Stimulated activated CD8-positive, alpha-beta memory T cell treated with anti-CD3 and anti-CD28 coated beads, Interleukin-2, amount 100 ng/mL, for 1 hour (primary cell): ENCODE measurements at places on chromosomes 1 and 21.

- no peak for DNase-seq
Observed at GRCh38 chr1:38785285-38786039, 74.1 kb downstream of the RRAGC start.

DNA sequence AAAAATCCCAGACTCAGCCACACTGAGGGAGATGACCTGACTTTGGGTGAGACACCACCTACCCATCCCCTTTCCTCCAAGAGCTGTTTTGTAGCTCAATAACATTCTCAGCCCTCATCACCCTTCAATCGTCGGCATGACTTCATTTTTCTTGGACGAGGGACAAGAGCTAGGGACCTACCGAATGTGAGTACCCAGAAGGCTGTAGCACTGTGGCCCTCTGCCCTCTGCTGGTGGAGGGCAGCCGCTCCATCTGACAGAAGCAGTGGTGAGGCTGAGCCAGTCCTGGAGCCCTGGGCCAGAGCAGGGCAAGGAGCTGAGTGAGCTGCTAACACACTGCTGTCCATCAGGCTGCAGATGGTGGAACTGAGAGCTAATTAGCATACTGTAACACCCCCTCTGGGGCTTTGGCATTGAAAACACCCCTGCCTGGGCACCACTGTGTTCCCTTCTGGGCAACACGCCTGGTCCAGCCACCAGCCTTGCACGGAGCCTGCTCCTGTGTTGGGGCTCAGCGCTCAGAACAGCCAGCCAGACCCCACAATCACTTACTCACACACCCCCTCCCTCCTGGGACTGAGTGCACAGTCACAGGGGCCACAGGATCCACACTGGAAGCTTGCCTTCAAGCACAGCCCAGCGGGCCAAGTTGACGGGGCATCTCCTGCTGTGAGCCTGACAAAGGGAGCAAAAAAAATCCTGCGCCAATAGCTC lies 18.3 kb upstream of the ALPL start:
- DNase-seq: no peak

DNA sequence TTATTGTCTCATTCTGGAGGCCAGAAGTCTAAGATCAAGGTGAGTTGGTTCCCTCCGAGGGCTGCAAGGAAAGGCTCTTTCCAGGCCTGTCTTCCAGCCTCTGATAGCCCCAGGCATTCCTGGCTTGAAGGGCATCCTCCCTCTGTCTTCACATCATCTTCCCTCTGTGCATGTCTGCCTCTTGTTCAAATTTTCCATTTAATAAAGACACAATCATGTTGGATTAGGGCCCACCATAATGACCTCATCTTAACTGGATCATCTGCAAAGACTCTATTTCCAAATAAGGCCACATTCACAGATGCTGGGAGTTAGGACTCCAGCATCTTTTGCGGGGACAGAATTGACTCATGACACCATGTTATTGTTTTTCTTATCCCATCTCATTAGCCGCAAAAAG lies 24.5 kb downstream of the HUNK start:
- no peak for DNase-seq

GRCh38 chr1:168344517-168344916 lies 63.8 kb downstream of the TBX19 start:
- no peak for DNase-seq

- no peak for DNase-seq
Observed at GRCh38 chr21:39098696-39099200, 84.5 kb downstream of the PSMG1 start.

- DNase-seq: no peak
Observed at GRCh38 chr1:59126366-59126765, 170.5 kb upstream of the FGGY start.

- DNase-seq: no peak
Observed at GRCh38 chr1:240516069-240516468, 95.9 kb downstream of the GREM2 start.

- DNase-seq: no peak
Observed at GRCh38 chr1:62356257-62356835, 37.1 kb upstream of the KANK4 start.

GRCh38 chr1:238738892-238739291 lies 647.5 kb upstream of the CHRM3 start:
- DNase-seq: no peak

GRCh38 chr1:90048043-90048442 lies 53.1 kb downstream of the ZNF326 start:
- DNase-seq: no peak

DNA sequence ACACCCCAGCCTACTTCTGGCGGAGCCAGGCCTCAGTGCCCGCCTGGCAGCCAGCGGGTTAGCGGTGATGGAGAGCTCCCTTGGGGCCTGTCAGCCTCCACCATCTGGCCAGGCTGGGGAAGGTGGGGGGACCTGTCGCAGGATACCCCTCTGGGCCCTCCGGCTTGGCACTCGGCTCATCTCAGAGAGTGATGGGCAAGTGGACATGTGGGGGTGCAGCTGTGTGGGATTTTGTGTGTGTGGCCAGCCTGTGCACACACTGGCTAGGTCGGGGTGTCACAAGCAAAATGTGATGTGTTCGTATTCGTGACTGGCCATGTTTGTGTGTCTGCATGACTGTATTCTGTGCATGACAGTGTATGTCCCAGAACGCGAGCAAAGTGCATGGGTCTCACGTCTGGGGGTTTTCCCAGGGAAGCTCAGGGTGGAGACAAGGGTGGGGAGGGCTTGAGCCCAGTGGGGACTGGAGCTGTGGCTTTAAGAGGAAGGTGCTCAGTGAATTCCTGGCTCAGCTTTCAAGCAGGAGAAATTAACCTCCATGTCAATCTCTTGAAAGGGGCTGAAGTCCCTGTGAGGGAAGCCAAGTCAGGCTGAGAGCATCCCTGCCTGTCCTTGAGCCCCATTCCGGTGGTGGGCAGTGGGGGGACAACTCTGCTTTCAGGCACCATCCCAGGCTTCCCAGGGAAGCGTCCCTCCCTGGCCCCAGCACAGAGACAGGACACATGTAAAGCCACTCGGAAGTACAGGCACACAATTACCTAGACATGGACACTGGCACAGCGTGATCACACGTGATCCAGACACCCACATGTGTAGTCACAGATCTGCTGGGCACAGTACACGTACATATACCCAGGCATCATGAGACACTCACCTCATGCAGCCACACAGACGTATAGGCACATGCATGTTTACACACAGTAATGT lies 21.1 kb upstream of the ADGRB2 start:
- no peak for DNase-seq

GRCh38 chr1:209012443-209013196 lies 570.9 kb upstream of the CAMK1G start:
- no peak for DNase-seq

DNA sequence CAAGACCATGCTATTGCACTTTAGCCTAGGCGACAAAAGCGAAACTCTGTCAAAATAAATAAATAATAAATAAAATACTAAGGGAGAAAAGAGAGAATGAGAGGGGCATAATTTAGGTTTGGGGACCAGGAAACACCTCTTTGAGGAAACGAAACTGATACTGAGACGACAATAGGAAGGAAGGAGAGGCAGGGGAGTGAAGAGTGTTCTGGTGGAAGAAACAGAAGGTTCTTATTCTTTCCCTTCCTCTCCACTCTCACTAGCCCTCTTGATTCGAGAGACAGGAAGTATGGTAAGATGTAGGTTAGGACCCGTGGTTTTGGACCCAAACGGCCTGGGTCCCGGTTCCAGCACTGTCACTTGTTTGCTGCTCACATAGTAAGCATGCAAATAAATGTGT lies 1.6 kb upstream of the NKAIN1 start:
- no peak for DNase-seq

- DNase-seq: no peak
Observed at GRCh38 chr1:230493264-230493663, 67.1 kb upstream of the PGBD5 start.

DNA sequence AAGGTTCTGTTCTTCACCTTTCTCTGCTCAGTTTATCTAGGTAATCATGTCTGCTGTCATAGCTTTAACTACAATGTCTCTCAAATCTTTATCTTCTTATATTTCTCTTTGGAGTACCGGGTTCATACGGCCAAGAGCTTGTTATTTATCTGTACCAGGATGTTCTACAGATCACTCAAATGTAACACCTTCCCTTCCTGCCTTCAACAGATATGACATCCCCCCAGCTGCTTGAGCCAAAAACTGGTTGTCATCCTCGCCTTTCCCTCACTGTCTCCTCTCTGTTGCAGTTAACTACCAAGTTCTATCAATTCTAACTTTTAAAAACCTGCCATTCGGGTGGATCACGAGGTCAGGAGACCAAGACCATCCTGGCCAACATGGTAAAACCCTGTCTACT lies 148.9 kb downstream of the PHTF1 start:
- no peak for DNase-seq

- DNase-seq: no peak
Observed at GRCh38 chr1:235049217-235049616, 79.4 kb downstream of the TOMM20 start.

- no peak for DNase-seq
Observed at GRCh38 chr21:42850866-42851391, 28.4 kb downstream of the WDR4 start.

GRCh38 chr1:200907611-200908097 lies 13.0 kb downstream of the INAVA start:
- no peak for DNase-seq

GRCh38 chr1:220013497-220013896 lies 32.8 kb downstream of the EPRS1 start:
- DNase-seq: no peak

DNA sequence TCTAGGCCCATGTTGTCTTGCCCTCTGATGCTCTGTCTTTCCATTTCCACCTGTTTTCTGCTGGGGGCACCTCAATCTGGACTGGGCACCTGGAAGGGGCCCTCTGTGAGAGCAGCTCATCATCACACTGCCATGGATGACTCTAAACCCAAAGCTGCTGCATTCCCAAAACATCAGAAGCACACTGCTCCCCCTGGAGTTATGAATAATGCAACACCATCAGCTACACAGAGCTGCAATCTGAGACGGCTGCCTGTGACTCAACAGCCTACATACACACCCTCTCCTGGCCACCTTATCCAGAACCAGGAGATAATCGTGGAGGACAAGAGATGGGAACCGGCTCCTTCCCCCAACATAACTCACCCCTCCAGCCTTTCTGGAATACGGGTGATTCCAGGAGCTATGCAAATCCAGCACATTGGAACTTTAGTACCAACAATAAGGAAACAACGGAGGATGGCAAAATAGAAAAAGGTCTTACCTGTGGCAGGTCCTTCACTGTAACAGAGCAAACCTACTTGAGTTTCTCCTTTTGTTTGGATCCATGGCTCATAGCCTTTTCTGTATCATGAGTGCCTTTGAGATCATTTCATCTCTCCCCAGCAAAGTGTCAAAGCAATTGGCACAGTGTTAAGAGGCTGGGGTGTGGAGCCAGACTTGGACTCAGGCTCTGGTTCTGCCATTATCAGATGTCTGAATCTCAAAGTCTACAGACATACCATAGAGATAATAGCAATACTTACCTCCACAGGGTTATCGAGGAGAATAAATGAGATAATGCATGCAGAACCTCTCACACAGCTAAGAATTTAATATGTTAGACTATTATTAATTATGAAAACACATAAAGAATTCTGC lies 29.3 kb downstream of the AK2 start:
- no peak for DNase-seq

GRCh38 chr1:18681423-18681835 lies 50.8 kb downstream of the PAX7 start:
- DNase-seq: no peak

GRCh38 chr1:157504646-157505045 lies 47.7 kb downstream of the FCRL5 start:
- DNase-seq: no peak

GRCh38 chr1:228772516-228773212 lies 37.4 kb downstream of the RHOU start:
- no peak for DNase-seq

- no peak for DNase-seq
Observed at GRCh38 chr1:5934058-5934884, 58.0 kb downstream of the NPHP4 start.

DNA sequence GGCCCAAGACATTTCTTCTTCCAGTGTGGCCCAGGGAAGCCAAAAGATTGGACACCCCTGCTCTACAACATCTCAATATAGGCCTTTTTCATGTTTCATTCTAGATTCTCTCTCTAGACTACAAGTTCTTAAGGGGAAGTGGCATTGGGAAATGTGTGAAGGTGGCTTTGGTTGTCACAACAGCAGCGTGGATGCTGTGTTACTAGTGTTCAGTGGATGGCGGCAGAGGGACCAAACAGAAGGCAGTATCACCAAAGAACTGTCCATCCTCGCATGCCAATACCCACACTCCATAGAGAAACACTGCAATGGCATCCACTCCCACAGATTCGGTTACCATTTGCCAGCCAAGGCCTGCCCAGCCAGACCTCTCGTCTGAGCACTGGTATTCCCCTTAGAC lies 24.3 kb upstream of the IFNAR2 start:
- no peak for DNase-seq

DNA sequence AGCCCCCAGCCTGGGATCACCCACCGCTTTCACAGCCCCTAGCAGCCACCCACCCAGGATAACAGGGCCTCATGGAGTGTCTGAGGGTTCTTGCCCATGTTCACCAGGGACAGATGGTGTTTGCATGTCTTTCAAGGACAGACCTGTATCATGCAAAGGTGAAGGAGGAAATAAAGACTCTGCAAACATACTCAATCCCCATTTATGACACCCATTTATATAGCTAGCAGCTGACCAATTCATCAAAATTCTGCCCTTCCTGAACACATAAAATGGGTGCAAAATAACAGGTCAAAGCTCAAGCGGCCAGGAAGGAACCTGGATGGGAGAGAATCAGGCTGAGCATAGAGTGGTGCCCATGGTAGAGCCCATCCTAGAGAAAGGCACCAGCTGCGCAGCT lies 32.8 kb upstream of the LYPD8 start:
- DNase-seq: no peak

DNA sequence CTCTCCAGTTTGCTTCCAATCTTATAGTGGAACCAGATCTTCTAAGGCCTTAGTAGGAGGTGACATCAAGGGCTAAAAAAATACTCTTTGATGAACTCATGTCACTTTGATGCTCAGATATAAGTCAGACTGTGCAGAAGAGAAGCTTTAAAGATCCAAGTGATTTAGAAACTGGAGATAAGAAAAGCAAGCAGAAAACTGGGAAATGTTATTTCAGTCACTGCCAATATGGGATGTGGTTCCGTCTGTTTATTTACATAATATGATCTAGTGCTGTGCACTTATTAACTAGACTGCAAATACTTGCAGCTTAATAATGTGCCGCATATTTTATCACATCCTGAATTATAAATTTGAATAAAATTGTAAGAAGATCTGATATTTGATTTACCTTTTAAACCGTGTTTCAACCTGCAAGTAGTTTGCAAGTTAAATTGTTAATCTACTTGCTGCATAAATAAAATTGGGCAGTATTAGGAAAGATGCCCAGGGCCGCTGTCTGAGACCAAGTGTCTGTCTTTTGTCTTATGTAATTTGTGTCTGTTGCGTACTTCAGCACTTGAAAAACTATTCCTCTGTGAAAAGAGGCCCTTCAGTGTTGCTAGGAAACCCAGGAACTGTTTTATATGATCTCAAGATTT lies 29.6 kb downstream of the CXADR start:
- no peak for DNase-seq
